Activated T-helper 1 cell treated with anti-CD3 and anti-CD28 coated beads, Interleukin-2, amount 50 U/mL, for 16 hours (primary cell): ENCODE measurements at places on chromosomes 7 and 10.

DNA sequence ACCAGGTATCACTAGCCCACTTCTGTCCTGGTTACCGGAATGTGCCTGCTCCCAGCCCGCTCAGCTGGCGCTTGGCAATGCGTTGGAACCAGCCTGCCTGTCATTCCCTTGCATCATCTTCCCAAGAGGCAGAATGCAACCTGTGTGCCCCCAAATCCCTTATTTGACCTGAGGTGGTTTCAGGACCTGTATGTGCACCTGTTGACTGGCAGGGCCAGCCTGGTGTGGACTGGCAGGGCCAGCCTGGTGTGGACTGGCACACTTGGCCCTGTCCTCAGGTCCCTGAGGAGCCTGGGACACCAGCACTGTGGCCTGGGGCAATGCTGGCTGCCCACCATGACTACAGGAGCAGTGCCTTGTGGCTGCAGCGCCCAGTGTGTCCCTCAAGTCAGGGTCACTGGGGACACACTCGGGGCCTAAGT, 38.2 kb downstream of the ZNF467 start:
- no peak for DNase-seq

GRCh38 chr7:4631380-4632179, 50.5 kb upstream of the FOXK1 start:
- DNase-seq, result no peak

GRCh38 chr7:36623247-36623646, 101.0 kb downstream of the AOAH start:
- no peak for DNase-seq

DNA sequence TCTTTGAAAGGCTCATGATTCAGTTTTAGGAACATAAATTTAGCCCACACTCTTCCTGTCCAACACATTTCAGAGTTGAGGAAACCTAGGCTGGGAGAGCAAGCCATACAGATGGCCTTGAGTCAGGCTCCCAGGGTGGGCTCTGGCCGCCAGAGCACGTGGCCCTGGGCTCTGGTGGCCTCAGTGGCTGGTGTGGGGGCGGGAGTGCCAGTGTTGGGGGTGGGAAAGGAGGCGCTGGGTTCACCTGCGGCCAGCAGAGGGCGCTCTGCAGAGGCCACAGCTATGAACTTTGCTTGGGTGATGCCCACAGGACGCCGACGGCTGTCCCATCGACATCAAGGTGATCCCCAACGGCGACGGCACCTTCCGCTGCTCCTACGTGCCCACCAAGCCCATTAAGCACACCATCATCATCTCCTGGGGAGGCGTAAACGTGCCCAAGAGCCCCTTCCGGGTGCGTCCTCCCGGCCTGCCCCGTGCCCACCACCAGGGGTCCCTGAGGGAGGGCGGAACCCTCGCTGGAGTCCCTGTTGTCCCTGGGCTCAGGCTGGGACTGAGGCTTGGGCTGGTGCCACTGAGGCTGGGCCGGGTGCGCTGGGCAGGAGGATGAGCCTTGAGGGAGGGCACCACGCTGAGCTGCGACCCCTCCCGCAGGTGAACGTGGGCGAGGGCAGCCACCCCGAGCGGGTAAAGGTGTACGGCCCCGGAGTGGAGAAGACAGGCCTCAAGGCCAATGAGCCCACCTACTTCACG, 11.9 kb downstream of the FLNC start:
- DNase-seq, result peak; percentile 29

- no peak for DNase-seq
These were observed 175.4 kb downstream of the CHN2 start for GRCh38 chr7:29369909-29370488.

DNA sequence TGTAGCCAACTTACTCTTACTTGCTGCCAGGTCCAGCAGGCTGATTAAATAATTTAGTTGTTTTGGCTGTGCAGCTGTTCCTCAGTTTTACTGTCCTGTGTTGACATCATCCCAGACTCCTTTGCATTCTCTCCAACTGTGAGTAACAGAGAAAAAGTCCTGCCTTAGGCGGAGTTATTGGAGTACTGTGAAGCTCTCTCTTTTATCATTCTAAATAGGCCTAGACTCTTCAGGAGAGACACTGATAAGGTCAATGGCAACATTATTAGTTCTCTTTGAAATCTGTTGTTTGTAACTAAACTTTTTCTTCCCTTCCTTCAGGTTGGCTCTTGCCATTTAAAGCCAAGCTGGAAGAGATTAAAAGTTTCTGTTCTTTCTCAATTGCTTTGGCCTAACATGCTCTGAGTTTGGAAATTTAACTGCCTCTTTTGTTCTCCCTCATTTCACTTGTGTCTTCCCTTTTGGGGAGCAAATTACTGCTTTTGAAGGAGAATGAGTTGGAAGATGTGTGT, 215.7 kb upstream of the CSTF2T start:
- DNase-seq, result no peak

DNA sequence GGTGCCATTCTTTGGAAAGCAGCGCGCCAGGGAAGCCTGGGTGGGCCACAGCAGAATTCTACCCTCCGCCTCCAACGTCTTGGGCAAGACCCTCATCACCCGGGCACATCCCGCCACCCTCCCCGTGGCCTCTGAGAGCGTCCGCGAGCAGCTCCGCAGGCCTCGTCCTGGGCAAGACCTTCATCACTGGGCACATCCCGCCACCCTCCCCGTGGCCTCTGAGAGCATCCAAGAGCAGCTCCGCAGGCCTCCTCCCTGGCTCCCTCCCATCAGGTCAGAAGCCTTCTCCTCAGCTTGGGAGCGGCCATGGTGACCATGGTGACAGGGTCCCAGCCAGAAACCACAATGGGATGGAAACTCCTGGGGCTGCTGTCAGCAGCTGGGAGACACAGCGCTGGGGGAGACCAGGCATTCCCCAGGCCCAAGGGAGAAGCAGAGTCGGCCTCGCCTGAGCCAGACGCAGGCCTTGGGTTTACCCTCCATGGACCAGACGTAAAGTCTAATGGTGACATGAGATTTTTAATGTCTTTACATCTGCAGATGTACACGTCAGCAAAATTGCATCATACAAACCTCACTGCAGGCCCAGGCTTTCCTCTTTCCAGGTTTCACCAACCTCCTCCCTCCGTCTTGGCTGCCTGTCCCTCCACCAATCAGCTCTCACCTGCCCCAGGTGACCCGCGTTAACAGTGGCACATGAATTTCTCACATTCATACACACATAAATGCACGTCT, 55.1 kb upstream of the PPP2R2D start:
- no peak for DNase-seq

DNA sequence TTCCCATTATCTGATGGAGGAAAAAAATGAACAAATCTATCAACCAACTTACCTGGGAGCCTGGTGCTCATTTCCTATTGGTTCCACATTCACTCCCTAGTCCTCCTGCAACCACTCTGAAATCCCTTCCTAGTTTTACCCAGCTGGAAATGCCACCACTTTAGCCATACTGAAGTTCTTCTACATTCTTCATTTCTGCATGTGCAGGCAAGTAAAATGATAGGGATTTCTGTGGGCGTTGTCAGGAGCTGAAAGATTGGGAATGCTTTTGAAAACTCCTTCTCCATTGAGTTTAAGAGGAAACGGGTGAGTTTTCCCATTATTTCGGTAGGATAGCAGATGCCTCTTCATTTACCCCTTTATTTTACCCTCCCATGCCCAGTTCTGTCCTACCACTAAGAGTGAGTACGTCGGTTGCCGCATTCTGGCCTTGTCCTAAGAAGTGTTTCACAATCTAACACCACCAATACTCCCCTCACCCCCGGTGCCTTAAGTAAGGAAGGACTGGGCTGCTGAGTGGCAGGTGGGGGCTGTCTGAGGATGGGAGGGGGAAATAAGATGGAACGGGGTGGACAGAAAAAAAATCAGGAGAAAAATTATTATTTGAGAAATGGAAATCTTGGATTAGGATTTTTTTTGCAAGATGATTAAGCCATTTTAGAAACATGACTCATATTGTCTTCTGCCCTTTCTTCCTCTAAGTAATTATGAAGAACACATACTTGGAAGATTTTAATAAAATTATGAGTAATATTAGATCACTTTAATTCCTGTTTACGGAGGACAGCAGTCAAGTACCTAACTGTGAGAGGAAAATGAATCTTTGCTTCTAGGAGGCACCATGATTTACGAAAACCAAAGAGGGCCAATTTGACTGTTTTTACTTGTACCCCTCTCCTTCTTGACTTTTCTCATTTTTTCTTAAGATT, 13.2 kb upstream of the TAS2R60 start:
- no peak for DNase-seq

GRCh38 chr10:3442451-3442990, 269.9 kb upstream of the PITRM1 start:
- no peak for DNase-seq

DNA sequence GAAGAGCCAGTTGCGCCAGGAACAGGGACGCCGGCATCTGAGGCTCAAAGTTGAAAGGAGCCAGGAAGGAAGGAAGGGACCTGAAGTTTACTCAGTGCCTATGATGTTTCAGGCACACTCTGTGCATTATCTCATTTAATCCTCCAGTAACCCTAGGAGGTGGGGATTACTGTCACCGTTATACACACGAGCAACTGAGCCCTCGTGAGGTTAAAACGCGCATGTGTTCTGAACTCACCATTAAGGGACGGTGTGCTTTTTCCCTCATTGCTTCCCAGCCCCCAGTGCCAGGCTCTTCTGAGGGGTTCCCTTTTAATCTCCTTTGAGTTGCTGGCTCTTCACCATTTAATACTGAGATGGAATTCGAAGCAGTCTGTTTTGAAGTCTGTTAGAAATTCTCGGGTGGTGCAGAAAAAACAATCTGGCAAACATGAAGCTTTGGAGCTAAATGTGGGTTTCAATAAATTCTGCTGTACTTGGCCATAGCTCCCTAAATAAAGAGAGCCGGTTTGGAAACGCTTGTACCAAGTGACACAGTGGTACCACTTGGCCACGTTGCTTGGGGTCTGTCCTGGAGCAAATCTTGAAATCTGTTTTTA, 102.2 kb downstream of the TAX1BP1 start:
- DNase-seq, result no peak

GRCh38 chr7:54769203-54769602, 10.2 kb upstream of the SEC61G start:
- DNase-seq, result no peak

GRCh38 chr7:131735101-131735500, 178.7 kb upstream of the PODXL start:
- no peak for DNase-seq

DNA sequence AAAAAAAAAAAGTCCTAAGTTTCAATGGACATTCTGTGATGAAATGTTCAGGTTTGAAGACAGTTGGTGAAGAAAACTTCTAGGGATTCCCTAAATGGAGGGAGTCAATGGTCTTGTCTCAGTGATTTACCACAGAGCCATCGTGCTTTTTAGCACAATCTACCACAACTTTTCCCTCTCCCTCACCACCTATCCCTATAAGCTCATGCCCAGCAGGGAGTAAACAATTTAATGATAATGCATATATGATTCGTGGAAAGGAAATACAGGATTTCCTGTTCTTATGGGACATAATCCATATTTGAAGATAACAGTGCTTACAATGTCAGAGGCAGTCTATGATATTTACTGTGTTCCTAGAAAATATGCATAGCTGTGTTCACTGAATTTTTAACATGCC, 38.4 kb upstream of the CD36 start:
- DNase-seq, result no peak

DNA sequence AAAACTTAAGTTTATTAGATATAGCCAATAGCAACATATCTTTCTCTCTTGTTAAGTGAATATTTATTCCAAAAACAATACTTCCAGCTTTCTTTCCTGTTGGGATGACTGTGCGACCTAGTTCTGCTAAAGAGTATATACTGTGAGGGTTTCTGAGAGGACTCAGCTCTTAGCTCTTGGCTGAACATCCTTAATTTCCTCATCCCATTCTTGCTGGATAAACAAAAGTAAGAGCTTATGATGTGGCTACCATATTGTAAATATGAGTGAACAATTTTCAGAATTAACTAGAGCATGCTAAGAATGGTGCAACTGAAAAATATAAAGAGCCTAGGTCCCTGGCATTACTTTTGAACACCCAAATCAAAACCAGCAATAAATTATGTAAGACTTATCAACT, 279.5 kb upstream of the GNAI1 start:
- no peak for DNase-seq

DNA sequence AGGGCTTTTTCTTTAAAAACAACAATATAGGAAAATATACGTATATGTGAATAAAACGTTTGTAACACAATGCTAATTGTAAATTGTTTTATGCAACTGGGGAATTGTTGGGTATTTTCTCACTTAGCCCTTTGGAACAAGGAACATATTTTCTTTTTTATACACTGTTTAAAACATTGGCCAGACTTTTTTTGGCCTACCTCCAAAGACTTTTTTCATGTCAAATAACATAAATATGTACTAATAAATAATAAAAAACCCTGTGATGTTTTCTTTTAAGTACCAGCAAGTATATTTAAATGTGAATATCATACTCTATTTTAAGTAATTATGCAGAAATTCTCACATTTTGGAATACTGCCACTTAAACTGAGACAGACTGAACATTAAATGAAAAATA, 15.7 kb downstream of the TMEM106B start:
- no peak for DNase-seq

DNA sequence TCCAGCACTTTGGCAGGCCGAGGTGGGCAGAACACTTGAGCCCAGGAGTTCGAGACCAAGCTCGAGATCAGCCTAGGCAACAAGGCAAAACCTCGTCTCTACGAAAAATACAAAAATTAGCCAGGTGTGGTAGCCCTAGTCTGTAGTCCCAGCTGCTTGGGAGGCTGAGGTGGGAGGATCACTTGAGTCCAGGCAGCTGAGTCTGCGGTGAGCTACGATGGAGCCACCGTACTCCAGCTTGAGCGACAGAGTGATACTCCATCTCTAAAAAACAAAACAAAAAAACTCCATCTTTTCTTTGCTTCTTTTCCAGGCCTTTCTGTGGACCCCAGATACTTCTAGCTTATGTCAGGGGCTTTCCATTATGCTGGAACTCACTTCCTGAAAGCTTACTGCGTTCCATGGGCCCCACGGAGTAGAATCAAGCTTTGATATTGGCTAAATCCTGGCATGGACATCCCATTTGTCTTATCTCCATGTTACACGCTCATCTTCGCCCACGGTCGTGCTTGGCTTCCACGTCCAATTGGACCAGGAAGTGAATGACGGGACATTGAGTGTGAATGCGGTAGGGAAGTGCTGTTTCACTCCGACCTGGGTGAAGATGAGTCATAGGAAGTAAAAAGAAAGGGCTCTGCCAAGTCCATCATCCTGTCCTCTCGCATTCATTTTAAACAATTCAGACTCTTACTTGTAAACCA, 45.7 kb downstream of the FAM171A1 start:
- DNase-seq, result no peak

- no peak for DNase-seq
These were observed 14.9 kb upstream of the MXI1 start for GRCh38 chr10:110192552-110192951.

DNA sequence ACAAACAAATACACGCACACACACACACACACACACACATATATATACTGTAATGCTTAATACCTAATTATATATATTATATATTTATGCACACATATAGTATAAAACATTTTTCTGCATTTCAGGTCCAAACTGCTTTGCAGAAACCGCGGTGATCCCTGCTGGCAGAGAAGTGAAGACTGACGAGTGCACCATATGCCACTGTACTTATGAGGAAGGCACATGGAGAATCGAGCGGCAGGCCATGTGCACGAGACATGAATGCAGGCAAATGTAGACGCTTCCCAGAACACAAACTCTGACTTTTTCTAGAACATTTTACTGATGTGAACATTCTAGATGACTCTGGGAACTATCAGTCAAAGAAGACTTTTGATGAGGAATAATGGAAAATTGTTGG, 138.5 kb downstream of the VWC2 start:
- DNase-seq, result no peak

- DNase-seq, result no peak
These were observed 24.6 kb downstream of the GATA3 start for GRCh38 chr10:8079126-8079525.
